Activated naive CD8-positive, alpha-beta T cell treated with anti-CD3 and anti-CD28 coated beads, Interleukin-2, amount 50 U/mL, for 24 hours (primary cell): ENCODE measurements at places on chromosomes 5 and 9.
A peak's percentile ranks its signal among the peaks of the same experiment; 100 is the strongest.

GRCh38 chr5:4246447-4246846 is 650.8 kb downstream of the IRX1 start:
- DNase-seq: no peak

DNA sequence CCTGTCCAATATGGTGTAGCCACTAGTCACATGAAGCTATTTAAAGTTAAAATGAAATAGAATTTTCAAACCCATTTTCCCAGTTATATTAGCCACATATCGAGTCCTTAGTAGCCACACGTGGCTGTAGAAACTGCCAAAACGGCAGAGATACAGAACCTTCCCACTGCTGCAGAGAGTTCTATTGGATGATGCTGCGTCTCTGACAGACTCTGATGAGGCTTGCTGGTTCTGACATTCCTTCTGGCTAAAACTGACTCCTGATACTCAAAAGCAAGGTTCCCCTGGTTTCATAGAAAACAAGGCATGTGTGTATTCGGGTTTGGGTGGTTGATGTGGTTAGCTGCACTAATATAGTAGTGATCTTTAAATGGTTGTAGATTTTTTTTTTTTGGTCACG is 91.5 kb downstream of the TLE4 start:
- no peak for DNase-seq

DNA sequence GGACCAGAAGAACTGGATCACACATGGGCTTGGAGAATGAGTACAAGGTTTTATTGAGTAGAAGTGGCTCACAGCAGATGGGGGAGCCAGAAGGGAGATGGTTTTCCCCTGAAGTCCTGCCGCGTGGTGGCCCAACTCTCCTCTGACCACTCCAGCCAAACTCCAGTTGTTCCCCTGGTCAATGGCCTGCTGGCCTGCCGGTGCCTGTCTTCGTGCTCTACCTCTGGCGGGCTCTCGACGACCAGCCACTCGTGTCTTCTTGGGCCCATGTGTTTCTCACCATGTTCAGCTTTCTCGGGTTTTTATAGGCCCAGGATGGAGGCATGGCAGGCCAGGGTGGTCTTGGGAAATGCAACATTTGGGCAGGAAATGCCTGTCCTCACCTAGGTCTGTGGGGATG is 519.6 kb downstream of the CYLC2 start:
- DNase-seq: no peak

DNA sequence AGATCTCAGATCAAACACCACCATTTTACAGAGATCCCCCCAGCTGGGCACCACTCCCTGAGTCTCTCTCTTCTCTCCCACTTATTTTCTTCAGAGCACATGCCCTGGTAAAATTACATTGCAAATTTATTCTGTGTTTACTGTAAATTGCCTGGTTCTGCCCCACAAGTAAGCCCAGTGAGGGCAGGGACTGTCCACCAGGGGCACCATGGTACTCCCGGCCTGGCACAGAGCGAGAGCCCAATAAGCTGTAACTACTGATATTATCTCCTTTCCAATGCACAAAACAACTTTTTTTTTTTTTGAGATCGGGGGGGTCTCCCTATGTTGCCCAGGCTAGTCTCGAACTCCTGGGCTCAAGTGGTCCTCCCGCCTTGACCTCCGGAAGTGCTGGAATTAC is 123.0 kb downstream of the PAX5 start:
- DNase-seq: no peak

DNA sequence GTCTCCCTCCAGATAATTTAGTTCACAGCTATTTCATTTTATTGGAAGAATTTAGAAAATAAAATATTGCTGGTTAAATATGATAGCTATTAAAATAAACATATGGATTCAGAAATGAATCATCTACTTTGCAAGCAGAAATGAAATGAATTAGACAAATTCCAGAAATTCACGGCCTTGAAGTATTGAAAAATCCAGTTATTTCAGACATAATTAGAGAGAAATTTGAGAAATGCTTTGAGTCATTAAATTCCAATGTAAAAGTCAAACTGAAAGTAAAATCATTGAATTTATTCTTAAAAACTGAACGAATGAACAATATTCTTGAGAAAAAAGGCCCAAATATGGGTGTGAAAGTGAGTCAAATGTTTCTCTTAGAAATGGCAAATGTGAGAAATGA is 632.6 kb upstream of the EDIL3 start:
- DNase-seq: no peak

GRCh38 chr9:24413651-24414050 is 132.0 kb downstream of the IZUMO3 start:
- no peak for DNase-seq

DNA sequence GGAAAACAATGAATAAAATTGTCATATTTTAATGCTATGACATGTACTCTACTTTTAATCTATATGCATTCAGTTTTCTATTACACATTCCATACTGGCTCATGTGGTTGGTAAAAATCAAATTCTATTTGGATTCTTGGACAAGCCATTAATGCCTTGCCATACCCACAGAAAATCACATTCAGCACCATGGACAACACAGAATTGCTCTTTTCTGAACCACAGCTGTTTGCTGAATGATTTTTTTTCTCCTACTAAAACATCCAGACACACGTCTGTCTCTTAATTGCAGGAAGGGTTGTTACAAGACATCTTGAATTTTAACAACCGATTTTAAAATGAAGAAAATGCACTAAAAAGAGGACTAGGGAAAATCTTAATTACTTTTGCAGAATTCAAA is 675.6 kb downstream of the BRINP1 start:
- DNase-seq: no peak

GRCh38 chr9:87245271-87245670 is 252.4 kb upstream of the DAPK1 start:
- no peak for DNase-seq

DNA sequence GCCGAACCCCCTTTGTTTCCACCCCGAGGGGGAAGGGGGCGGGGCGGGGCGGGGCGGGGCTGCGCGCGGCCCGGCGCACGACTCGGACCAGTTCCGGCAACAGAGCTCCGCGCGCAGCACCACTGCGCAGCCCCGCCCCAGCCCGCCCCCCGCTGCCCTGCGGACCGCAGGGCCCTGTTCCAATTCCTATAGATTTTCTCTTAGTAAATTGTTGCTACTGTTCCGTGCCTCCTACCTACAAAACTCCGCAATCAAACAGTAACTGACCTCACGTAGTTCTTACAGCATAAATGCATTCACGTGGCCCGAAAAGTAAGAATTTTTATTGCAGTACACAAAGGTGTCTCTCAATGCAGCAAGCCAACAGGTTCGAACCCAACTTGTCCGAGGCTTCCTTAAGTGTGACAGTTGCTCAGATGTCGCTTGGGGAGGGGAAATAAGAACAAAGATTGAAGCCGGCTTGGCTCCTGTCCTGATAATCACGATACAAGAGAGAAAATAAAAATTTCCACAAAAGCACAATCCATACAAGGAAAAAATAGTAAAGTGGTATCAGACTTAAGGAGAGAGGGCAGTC is 1.2 kb upstream of the RNF38 start:
- no peak for DNase-seq

GRCh38 chr5:94361161-94361560 is 257.2 kb downstream of the KIAA0825 start:
- no peak for DNase-seq

DNA sequence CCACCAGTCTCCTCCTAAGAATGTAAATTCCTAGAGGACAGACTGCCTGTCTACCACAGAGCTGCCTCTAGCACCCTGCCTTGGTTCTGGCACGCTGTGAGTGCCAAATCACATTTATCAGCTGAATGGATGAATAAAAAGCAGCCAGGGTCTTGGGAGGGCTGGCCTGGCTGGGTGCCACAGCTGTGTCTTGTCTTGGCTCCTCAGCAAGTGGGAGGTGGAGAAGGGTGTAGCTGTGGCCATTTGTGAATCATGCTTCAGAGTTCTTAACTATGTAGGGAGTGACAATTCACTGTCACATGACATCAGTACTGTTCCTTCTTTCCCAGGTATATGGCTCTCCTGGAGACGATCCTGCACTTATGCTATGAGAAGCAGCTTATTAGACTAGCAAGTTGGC is 70.6 kb downstream of the DCP2 start:
- DNase-seq: no peak

GRCh38 chr5:75242067-75242466 is 5.4 kb upstream of the ANKRD31 start:
- DNase-seq: no peak

- DNase-seq: no peak
These were observed 1.6 kb downstream of the FNIP1 start for GRCh38 chr5:131795228-131795627.

- DNase-seq: no peak
These were observed 40.2 kb downstream of the RGS3 start for GRCh38 chr9:113503613-113504211.

DNA sequence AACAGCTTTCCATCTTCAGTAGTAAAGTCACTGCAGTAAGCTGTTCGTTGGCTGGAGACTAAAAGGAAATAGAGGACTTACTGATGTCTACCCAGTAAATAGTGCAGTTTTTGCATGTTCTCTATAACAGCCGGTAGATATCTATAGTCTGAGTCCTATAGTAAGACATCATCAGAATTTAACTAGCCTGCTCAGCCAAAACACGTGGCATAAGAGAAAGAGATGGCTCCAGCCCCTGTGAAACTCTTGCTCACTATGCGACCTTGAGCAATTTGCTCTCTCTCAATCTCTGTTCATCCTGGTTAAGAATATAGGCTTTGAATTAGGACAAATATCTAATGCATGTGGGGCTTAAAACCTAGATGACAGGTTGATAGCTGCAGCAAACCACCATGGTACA is 201.6 kb upstream of the PAPPA start:
- no peak for DNase-seq

DNA sequence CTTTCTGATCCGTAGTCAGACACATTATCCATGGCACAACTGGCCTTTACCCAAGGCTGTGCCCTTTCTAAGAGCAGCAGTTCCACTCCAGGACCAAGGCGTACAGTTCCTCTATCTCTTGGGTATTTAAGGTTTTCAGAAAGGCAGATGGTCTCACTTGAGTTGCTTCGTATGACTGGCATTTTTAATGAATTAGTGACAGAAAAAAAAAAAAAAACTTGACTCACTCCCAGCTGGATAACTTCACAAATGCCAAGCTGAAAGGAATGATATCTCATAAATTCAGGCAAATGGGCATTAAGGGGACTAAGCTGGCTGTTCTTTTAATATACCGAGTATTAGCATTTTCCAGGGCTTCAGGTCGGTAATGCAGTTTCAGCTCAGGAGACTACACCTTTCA is 60.7 kb downstream of the SLC24A2 start:
- DNase-seq: no peak

- peak; percentile 70 for DNase-seq
These were observed at the start of gene ARSB for GRCh38 chr5:78985116-78985724. Gene ARSB (minus strand): TSS chr5:78985310. CDS start chr5:78985248, 62 bp downstream.

DNA sequence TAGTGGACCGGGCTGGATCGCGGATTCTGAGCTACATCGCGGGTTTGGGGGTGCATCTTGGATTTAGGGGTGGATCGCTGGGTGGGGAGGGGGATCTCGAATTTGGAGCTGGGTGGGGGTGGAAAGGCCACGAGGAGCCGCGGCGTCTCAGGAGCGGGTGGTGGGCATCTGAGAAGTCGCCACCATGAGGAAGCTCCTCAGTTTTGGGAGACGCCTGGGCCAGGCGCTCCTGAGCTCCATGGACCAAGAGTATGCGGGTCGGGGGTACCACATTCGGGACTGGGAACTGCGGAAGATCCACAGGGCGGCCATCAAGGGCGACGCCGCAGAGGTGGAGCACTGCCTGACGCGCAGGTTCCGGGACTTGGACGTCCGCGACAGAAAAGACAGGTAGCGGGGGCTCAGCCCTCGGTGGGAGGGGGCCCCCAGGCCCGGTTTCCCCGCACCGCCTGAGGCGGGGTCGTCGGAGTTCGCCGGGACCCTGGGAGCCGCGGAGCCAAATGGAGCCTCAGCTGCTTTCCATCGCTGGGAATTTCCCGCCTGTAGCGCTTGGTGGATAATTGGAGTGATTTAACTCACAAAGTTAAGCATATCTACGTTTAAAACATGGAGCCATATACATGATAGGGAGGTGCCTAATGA is 376 bp downstream of the ANKRD18B start:
- DNase-seq: peak; percentile 12

DNA sequence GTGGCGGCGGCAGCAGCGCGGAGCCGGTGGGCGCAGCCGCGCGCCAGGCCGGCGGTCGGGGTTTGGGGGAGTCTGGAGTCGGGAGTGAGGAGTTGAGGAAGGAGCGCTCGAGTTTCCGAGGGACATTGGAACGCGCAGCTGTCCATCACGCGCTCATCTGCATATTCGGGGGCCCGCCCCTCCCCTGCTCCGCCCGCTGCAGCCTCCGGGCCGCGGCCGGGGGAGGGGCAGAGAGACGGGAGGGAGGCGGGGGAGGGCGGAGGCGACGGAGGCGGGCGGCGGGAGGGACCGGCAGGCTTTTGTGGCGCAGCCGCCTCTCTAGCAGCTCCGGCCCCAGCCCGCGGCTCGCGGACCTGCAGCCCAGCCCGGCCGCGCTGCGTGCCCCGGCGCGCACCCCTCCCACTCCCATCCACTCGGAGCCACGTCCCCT is at the start of gene IRX2:
IRX2 (minus strand) TSS at position 86 of the 430 bp plus-strand sequence. CDS start 264 bp downstream, outside the sequence.
- no peak for DNase-seq

DNA sequence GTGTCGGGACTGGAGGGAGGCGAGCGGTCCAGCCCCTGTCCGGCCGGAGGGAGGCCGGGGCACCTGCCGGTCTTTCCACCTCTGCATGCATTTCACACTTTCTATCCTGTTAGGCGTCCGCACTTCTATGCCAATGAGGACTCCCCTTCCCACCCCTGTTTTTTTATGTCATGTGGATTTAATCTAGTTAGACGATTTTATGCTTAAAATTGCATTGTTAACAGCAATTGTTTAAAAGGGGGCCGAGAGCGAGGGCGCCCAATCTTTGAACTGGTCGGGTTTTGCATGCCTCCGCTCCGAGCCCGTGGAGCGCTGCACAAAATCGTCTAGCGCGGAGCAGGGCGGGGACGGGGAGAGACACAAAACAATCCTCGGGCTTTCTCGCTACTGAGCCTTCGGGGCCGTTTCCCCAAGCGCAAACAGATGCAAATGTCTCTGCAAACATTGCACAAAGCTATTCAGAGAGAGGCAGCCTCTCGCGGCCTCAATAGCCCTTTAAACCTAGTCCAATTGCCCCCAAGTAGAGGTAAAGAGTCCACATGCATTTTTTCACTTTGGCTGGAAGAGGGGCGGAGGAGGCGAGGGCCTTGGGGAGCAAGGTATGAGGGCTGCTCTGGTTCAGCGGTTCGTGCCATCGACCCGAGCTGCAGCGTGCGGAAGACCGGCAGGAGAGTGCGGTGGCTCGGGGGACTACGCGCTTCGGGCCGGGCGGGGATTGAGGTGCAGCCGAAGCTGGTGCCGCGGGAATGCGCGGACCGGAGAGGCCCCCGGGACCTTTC is 37.5 kb upstream of the TIFAB start:
- no peak for DNase-seq

- no peak for DNase-seq
These were observed 309.9 kb downstream of the IRX1 start for GRCh38 chr5:3905521-3905920.

DNA sequence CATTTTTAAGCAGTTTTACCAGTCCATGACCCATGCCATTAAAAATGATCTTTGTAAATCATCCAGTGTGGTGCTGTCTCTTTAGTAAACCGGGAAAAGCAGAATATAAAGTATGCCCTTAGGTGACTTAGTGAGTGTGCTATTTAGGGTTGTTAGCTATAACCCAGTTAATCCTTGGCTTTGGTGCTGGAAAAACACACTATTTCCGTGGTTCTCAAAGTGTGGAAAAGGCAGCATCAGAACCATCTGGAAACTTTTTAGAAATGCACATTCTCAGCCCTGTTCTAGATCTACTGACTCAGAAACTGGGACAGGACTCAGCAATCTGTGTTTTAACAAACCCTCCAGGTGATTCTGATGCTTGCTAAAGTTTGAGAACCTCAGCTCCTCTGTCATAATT is 123.6 kb upstream of the ZNF608 start:
- no peak for DNase-seq
